Stimulated activated CD8-positive, alpha-beta memory T cell treated with anti-CD3 and anti-CD28 coated beads, Interleukin-7, amount 100 ng/mL, for 1 hour (primary cell): ENCODE measurements at places on chromosomes 2 and 18.
A peak's percentile ranks its signal among the peaks of the same experiment; 100 is the strongest.

- no peak for DNase-seq
These were observed 391.5 kb downstream of the XIRP2 start for GRCh38 chr2:167279810-167280209.

DNA sequence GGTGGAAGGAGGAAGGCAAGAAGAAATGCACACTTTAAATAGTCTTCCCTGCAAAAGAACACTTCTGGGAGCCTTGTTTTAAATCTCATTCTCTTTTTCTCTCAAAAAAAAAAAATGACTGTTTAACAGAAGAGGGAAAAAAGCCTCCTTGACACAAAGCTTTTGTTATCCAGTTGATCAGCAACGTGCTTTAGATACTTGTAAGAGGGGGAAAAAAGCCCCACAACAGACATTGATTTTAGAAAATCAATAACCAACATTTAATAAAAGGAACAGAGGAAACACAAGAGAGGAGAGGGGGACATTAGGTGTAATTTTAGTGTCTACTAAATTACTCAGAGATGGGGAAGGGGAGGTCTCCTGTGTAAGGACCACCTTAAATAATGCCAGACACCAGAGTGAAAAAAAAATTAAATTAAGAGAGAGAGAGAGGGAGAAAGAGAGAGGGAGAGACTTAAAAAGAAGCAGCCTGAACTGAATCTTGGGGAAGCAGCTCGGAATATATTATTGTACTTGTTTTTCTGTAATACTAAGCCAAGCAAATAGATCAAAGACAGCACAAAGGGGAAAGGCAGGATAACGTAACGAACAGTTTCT, 4.7 kb downstream of the ZEB2 start:
- DNase-seq: no peak

GRCh38 chr2:227038550-227039189, 125.3 kb downstream of the COL4A4 start:
- no peak for DNase-seq

DNA sequence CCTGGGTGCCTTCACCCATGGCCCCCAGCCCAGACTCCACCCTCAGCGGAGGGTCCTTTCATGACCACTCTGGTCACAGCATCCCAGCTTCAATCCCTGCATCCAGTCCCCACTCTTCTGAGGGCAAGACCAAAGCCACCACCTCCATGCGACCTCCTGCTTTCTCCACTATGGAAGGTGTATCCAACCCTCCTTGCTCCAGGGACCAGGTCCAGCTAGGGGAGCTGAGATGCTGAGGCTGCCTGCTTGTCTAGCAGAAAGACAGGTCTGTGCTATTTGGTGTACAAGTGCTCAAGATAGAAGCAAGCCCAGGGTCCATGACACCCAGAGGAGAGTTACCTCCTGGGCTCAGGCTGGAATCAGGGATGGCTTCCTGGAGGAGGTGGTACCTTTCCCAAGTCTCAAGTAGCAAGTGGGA, 73.8 kb upstream of the RAB6C start:
- no peak for DNase-seq

GRCh38 chr2:26567534-26567933, 73.6 kb downstream of the CIB4 start:
- DNase-seq: no peak

- DNase-seq: no peak
These were observed 138.1 kb downstream of the SEPTIN10 start for GRCh38 chr2:109475531-109476210.

DNA sequence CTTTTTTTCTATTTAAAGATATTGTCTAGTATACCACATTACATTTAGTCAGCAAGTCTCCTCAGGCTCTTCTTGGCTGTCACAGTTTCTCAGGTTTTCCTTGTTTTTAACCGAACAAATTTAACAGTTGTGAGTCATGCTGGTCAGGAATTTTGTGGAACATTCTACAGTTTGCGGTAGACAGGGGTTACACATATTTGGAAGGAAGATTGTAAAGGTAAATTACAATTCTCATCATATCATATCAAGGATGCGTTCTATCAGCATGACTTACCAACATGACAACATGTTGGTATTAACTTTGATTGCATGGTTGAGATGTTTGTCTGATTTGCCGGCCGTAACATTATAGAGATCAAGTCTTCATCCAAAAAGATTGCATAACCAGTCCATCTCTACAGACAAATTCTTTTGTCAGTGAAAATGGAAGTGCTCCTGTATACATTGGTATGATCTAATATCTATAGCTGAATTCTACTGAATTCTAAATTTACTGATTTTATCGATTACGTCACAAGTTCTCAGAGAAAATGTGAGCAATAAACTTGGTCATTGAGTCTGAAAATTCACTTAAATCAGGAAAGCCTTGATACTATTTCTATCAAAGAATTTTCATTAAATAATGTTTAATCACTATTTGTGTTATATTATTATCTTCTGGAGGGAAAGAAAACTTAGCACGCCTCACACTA, 664.4 kb upstream of the SLC8A1 start:
- no peak for DNase-seq

- no peak for DNase-seq
These were observed 75.7 kb upstream of the RAB6C start for GRCh38 chr2:129903586-129904425.

DNA sequence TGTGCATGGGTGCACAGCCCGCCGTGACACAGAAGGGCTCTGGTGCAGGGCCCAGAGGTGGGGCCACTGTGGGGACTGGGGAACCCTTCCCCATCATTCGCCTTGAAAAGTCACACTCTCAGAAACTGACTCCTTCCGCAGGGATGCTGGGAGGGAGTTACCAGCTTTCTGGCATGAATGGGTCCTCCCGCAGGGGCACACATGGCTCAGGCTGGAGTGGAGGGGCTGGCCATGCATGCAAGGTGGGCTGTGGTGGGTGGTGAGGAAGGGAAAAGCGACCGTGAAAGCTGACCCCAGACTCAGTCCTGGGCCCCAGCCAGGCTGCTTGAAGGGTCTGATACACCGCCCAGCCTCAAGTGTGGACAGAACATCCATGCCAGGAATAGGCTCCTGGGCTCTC, 201.1 kb downstream of the TNS1 start:
- DNase-seq: no peak

GRCh38 chr2:120261387-120262006, 8.8 kb downstream of the RALB start:
- no peak for DNase-seq

- no peak for DNase-seq
These were observed 613.4 kb downstream of the PLCL1 start for GRCh38 chr2:198417836-198418235.

DNA sequence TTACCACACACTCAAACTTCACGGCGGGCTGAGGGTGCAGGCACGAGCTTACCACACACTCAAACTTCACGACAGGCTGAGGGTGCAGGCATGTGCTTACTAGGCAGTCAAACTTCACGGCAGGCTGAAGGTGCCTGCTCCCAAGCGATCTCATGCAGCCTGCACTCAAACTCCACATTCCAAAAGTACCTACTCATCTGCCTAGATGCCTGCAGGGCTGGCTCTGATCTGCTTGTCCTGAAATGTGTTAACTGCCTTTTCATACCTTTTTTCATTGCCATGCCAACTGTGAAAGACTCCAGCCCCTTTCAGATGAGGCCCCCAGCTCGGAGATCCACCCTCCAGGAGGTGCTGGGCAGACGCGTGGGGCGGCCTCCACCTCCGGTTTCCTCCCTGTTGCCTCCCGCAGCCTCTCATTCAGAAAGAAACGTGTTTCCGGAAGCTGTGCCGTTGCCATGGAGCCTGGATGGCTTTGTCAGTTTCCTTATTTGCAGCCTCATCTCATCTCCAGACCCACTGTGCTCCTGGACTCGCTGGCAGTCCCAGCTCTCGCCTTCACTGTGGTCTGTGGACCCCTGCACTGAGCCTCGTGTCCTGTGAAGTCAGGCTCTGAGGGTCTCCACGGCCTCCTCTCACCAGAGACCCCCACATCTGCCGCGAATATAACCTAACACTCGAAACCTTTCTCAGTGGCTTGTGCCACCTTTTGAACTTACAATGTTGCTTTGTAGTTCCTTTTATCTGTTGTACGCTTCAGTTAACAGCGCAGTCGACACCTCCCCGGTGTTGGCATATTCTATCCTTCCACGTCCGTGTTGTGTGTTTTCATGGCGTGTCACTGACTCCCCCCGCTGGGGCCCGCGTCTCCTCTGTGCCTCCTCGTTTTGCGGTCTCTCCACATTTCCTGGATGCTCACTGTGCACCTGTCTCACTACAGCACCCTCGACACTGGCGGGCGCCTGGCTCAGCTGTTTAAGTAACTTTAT, 106.1 kb upstream of the ALKAL2 start:
- DNase-seq: peak; percentile 21

- no peak for DNase-seq
These were observed 198.9 kb upstream of the GULP1 start for GRCh38 chr2:188092734-188093133.

DNA sequence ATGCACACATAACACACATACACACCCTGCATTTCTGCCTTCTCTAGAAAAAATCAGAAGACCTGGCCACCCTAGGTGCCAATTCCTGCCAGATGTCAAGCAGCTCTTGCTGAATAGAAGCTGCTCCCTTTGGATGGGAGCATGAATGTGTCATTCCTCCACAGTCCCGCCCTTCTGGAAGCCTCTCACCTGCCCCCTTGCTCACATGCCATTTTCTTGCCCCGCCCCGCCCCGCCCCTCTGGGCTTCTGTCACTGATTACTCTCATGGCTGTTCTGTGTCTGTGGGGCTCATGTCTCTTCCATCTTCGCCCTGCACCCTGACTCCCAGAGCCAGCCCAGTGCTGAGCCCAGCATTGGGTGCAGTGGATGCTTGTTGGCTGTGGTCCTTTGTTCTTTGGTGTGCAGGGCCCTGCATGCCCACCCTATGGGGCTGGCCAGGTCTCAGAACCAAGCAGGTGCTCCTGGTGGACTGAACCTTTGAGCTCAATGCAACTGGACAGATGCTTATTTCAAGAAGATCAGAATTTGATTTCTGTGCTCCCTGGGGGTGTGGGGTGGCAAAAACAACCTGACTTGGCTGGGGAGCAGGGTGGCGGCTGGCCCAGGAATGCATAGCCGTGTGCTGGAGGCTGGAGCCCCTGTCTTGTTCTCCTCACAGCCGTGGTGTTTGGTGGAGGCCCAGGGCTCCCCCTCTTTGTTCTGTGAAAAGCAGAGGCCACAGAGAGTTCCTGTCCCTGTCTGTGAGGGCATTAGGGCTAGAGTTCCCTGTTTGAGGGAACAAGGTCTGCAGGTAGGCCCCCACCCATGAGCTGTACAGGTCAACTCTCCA, 140.6 kb upstream of the GLI2 start:
- DNase-seq: no peak

GRCh38 chr18:48295586-48296311, 113.4 kb downstream of the ZBTB7C start:
- no peak for DNase-seq
